Aorta (tissue), 5 donors: ENCODE measurements at places on chromosomes 1 and 21. TPM values are rescaled to one million over a fixed set of nuclear protein-coding genes. Genes with fewer than 3 reads are reported as not detected.

DNA sequence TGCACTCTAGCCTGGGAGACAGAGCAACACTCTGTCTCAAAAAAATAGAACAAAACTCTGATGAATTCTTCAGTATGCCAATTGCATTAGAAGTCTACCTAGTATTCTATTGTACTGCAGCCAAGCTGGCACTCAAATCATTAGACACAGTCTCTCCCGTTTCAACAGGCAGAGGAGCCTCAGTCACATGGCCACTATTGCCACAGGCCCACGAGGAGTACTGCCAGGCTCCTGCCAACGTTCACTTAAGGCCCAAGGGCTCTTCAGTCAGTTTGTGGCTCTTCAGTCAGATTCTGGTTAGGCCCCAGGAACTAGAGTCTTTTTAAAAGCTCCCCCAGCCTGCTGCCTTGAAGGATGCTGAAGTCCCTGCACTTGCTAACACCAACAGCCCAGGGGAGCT is 73.4 kb downstream of the SH3BGR start:
- H3K4me1 ChIP-seq, result no peaks in the 10 kb centered on the region
- no peaks in the 10 kb centered on the region for H3K27me3 ChIP-seq
- H3K36me3 ChIP-seq, result no peaks in the 10 kb centered on the region
- H3K4me3 ChIP-seq, result no peak overlapping the region

The S100A7A gene
- not detected for total RNA-seq

The ST6GALNAC3 gene
- total RNA-seq, result 20.2 TPM

The SHISA4 gene
- total RNA-seq, result 39.9 TPM

DNA sequence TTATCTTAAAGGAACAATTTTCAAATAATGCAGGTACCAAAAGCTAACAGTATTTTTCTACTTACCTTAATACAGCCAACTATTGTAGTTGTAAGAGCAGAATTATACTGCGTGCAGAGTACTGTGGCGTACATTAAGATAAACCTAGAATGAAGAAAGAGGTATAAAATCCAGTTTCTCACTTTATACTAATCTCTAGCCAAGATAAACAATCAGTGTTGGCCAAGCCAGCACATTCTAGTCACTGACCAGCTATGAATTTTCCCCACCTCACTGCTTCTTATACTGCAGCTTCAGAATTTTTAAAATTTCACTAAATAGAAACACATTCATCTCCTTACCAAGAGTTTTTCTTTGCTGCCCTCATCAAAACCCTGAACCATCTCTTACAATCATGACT is 33.6 kb downstream of the SLC35D1 start:
- peaks cover 17% of the 10 kb centered on the region for H3K4me1 ChIP-seq
- no peak for DNase-seq
- peak overlapping the region; percentile 88 for H3K27ac ChIP-seq
- H3K4me3 ChIP-seq, result no peak overlapping the region
- H3K36me3 ChIP-seq, result no peaks in the 10 kb centered on the region

DNA sequence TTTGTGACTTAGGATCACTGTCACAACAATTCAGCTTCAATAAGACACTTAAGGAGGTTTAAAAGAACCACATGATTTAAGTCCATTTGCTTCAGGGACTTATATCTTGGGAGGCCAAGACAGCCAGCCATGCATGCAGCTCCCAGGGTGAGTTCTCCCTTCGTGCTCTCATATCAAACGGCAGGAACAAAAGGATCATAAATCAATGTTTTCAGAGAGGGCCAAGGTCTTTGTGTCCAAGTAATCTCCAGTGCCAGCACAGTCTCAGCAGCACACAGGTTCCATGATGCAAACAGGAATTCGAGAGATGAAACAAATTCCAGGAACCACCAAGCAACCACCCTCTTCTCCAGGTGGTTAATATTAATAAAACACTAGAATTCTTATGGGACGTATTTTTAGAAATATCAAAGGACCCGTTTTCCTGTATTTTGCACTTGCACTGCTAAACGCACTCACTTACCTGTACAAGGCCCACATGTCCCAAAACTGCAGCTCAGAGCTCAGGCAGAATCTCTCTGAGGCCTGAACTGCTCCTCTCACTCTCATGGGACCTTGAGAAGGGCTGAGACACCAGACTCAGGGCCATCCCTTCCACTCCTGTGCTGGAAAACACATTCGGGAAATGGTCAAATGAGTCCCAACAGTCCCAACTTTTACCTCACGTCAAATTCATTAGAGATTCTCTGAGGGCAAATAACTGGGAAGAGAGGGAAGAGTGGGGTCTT is 100.0 kb upstream of the RAB4A start:
- H3K4me3 ChIP-seq, result no peak overlapping the region
- H3K27me3 ChIP-seq, result no peaks in the 10 kb centered on the region
- DNase-seq, result no peak
- H3K4me1 ChIP-seq, result no peaks in the 10 kb centered on the region
- H3K36me3 ChIP-seq, result no peaks in the 10 kb centered on the region

- no peaks in the 10 kb centered on the region for H3K36me3 ChIP-seq
- H3K27me3 ChIP-seq, result no peaks in the 10 kb centered on the region
- no peaks in the 10 kb centered on the region for H3K4me1 ChIP-seq
- no peak overlapping the region for H3K4me3 ChIP-seq
- DNase-seq, result no peak
- no peak overlapping the region for H3K27ac ChIP-seq
Measured at GRCh38 chr21:43361127-43361492, 65.8 kb downstream of the SIK1 start.

The ELAPOR1 gene
- 0.55 TPM for total RNA-seq

The LAPTM5 gene
- total RNA-seq, result 116 TPM
